Naive B cell (primary cell): ENCODE measurements at places on chromosomes 7 and 10. TPM values are rescaled to one million over a fixed set of nuclear protein-coding genes. Genes with fewer than 3 reads are reported as not detected.

- peaks cover 24% of the 10 kb centered on the region for H3K4me1 ChIP-seq
- peaks cover 44% of the 10 kb centered on the region for H3K27me3 ChIP-seq
- H3K4me3 ChIP-seq = no peak overlapping the region
These were observed 13.1 kb downstream of the LZTS2 start for GRCh38 chr10:101012525-101013364.

SLC26A5 gene
- not detected for polyA plus RNA-seq

GRCh38 chr10:57699944-57700343, 567.8 kb downstream of the IPMK start:
- no peaks in the 10 kb centered on the region for H3K4me1 ChIP-seq
- no peaks in the 10 kb centered on the region for H3K36me3 ChIP-seq
- no peak for DNase-seq
- H3K27me3 ChIP-seq = no peaks in the 10 kb centered on the region

- H3K36me3 ChIP-seq = no peaks in the 10 kb centered on the region
- H3K27me3 ChIP-seq = no peaks in the 10 kb centered on the region
These were observed 122.3 kb downstream of the ADCY1 start for GRCh38 chr7:45696476-45696875.

LRRC18 gene
- 2.0 TPM for polyA plus RNA-seq

GRCh38 chr7:143269251-143269650, 6.0 kb downstream of the GSTK1 start:
- no peaks in the 10 kb centered on the region for H3K27me3 ChIP-seq
- peaks cover 16% of the 10 kb centered on the region for H3K4me1 ChIP-seq
- no peak overlapping the region for H3K4me3 ChIP-seq

HOXA3 gene
- not detected for polyA plus RNA-seq

GRCh38 chr7:48708635-48709034, 215.7 kb upstream of the CDC14C start:
- H3K4me1 ChIP-seq = no peaks in the 10 kb centered on the region
- DNase-seq = no peak
- no peaks in the 10 kb centered on the region for H3K36me3 ChIP-seq

NYAP1 gene
- polyA plus RNA-seq = not detected

- DNase-seq = no peak
- H3K4me1 ChIP-seq = peaks cover 43% of the 10 kb centered on the region
- no peaks in the 10 kb centered on the region for H3K27me3 ChIP-seq
- peak overlapping the region; percentile 91 for H3K27ac ChIP-seq
- H3K36me3 ChIP-seq = no peaks in the 10 kb centered on the region
These were observed 5.1 kb downstream of the SH2D4B start for GRCh38 chr10:80542652-80543318.

- no peak for DNase-seq
- no peak overlapping the region for H3K27ac ChIP-seq
- no peak overlapping the region for H3K4me3 ChIP-seq
- H3K4me1 ChIP-seq = peaks cover 9% of the 10 kb centered on the region
- no peaks in the 10 kb centered on the region for H3K27me3 ChIP-seq
These were observed 74.2 kb downstream of the MGMT start for GRCh38 chr10:129541200-129541599.

DNA sequence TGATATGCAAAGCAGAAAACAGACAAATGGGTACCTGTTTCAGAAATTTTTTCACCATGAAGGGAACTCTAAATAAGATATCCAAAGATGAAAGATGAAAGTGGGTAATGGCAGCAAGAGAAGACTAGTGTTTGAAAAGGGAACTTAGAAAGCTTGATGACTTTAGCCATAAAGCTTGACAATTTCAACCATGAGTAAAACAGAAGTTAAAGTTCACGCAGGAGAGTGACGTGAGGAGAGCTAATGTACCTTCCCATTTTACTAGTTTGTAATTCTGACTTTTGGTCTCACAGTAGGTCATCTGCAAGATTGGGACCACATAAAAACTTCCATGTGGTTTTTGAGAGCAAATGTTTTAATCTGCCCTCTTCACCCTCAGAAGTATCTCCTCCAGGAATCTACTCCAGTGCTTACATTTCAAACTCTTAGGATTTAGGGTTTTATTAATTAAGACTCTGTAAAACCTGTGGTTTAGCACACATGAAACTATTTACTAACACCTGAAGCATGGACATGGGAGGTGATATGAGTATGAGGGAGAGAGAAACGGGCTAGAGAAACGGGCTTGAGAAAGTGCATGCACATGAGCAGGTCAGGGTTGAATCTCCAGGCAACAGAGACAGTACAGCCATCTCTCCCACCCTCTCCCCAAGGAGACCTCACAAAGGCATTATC, 24.4 kb upstream of the GIMAP2 start:
- H3K27me3 ChIP-seq = no peaks in the 10 kb centered on the region
- no peak overlapping the region for H3K4me3 ChIP-seq
- no peak for DNase-seq

HMX3 gene
- polyA plus RNA-seq = not detected

CDHR3 gene
- polyA plus RNA-seq = 16.0 TPM

DNA sequence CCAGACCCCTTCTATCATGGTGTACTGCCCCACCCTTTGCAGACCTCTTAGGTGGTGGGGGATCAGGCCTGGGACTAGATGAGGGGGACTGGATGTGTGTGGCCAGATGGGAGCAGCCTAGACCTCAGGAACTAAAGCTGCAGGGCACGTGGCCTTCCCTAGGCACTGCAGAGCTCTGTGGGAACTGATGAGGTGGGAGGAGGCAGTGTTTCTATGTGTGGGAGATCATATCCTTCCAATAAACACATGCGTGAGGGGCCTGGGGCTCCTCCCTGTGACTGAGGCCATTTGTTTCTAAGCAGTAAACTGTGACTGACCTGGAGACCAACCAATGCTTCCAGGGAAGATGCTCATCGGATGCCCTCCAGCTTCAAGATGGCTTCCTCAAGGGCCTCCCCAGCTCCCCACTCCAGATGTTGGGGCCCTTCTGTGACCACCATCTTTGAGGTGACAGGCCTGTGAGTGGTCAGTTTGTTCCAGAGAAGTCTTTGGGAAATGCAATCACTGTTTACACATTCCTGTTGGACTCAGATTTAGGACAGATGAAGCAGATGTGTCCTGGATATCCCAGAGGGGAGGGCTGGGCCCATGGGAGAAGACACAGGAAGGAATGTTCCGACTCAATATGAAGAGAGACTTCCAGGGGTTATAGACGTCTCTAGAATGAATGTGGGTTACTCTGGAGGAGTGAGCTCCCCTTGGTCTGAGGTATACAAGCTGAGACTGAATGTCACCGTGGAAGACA, 23.6 kb upstream of the ZCCHC24 start:
- peak overlapping the region; percentile 27 for H3K27ac ChIP-seq
- no peaks in the 10 kb centered on the region for H3K36me3 ChIP-seq
- H3K4me3 ChIP-seq = no peak overlapping the region

DNA sequence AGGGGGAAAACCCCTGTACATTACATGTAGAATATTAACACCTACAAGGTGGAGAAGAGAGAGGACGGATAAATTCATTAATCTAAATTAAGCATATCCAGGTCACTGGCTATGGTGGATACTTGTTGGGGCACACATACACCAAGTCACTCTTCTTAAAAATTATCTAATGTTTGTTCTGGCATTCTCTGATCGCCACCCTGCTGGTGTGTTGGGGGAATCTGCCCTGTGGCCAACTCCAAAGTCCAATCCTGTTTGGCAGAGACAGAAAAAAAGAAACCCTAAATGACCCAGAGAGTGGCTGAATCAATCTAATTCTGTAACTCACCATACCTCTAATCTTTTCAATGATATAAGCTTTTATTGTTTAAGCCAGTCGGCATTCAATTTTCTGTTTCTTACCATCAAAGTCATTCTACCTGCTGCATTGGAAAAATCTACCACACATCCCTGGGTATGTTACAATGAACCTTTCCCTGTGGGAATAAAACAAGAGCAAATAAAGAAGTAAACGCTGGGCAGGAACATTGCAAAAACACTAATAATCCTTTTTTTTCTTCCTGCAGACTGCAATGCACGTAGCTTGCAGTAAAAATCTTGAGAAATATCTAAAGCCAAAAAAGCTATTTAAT, 34.2 kb downstream of the ELMO1 start:
- DNase-seq = no peak
- H3K27me3 ChIP-seq = no peaks in the 10 kb centered on the region
- no peak overlapping the region for H3K27ac ChIP-seq
- H3K4me1 ChIP-seq = peaks cover 50% of the 10 kb centered on the region
- no peaks in the 10 kb centered on the region for H3K36me3 ChIP-seq

GRCh38 chr7:130486114-130486953, 5.6 kb upstream of the MEST start:
- peaks cover 51% of the 10 kb centered on the region for H3K27me3 ChIP-seq
- peak; percentile 53 for DNase-seq
- H3K4me1 ChIP-seq = peaks cover 29% of the 10 kb centered on the region
- H3K27ac ChIP-seq = peak overlapping the region; percentile 64

- no peak overlapping the region for H3K4me3 ChIP-seq
- H3K27me3 ChIP-seq = no peaks in the 10 kb centered on the region
- DNase-seq = no peak
These were observed 81.3 kb upstream of the ZNF438 start for GRCh38 chr10:31112961-31113360.

- peaks cover 8% of the 10 kb centered on the region for H3K36me3 ChIP-seq
- no peak overlapping the region for H3K4me3 ChIP-seq
- no peaks in the 10 kb centered on the region for H3K27me3 ChIP-seq
These were observed 3.1 kb upstream of the INPP5A start for GRCh38 chr10:132534391-132535064.

DNA sequence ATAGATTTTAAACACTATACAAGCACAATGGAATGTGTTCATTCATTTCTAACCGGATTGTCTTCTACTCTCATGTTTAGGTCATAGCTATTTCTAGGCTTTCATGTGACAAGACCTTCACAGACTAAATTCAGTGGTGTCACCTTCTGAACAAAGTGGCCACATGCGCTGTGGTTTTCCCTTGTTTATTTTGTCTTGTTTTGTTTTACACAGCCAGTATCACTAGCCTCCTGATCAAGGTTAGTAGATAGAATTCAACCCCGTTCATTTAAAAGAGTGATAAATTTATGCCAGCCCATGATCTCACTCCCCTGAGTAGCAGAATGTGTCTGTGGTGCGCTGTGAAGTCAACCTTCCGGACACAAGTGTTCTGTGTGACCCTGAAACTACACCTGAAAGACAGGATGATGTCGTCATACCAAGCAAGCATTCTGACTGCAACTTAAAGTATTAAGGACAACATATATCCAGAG, 209.1 kb downstream of the CREB5 start:
- H3K4me1 ChIP-seq = peaks cover 2% of the 10 kb centered on the region
- no peaks in the 10 kb centered on the region for H3K27me3 ChIP-seq
- no peak overlapping the region for H3K4me3 ChIP-seq
- H3K36me3 ChIP-seq = no peaks in the 10 kb centered on the region
- H3K27ac ChIP-seq = no peak overlapping the region

DNA sequence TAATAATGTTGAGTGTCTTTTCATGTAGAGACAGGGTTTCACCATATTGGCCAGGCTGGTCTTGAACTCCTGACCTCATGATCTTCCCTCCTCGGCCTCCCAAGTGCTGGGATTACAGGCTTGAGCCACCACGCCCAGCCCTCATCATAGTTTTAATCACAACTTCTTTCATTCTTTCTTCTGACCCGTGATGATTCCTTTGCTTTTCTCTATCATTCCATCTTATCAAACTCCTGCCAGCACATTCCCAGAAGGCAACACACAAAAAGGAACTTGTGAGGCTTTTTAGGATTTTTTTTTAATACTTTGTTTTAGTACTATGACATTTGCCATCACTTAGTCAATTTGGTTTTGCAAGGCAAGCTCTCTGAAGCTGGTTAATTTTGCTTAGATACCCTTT, 77.5 kb upstream of the MEOX2 start:
- no peak overlapping the region for H3K4me3 ChIP-seq
- H3K27ac ChIP-seq = no peak overlapping the region

ZPBP gene
- polyA plus RNA-seq = not detected

SEC61G gene
- 173 TPM for polyA plus RNA-seq

DNA sequence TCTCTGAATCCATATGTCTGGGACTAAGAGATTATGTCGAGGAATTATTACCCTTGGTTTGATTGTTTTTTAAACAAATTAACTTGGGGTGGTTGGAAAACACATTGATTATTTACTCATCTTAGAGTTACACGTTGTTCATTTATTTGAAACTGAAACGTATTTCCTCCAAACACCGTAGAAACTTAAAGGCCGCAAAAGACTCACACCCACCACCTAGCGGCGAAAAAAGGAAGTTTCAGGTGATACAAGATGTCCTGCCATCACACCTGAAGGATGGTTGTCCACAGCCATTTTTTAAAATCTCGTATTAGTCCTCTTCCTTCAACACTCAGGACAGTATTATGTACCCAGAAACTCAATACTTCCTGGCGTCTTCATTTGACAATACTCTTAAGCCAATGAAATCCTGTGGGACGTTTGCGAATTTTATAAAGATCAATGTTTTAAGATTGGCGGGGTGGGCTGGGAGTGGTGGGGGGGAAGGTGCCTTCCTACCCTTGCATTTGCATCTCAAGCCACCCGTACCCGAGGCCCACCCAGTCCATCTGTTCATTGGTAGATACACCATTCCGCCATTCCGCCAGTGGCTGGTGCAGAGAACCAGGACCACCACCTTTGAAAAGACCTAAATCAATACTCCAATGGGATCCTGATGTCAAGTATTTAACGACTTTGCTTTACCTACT, 1.4 kb upstream of the LCOR start:
- peak; percentile 79 for DNase-seq
- H3K4me3 ChIP-seq = peak overlapping the region; percentile 94
- peaks cover 48% of the 10 kb centered on the region for H3K4me1 ChIP-seq

DNA sequence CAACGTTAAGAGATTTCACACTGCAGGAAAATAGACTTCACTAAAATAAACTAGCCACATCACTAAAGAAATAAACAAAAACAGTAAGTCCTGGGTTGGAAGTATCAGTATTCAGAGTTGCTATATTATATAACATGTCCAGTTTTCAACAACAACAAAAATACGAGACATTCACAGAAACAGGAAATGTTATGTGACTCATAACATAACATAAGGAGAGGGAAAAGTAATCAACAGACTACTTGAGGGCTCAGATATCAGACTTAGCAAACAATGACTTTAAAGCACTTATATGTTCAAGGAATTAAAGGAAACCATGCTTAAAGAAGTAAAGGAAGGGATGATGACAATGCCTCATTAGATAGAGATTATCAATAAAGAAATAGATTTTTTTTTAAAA, 73.5 kb upstream of the MKLN1 start:
- peaks cover 13% of the 10 kb centered on the region for H3K36me3 ChIP-seq
- H3K4me1 ChIP-seq = peaks cover 4% of the 10 kb centered on the region
- H3K27me3 ChIP-seq = peaks cover 19% of the 10 kb centered on the region
- no peak for DNase-seq
- H3K27ac ChIP-seq = no peak overlapping the region
- H3K4me3 ChIP-seq = no peak overlapping the region

GRCh38 chr7:7216279-7216678, 33.9 kb downstream of the C1GALT1 start:
- peak overlapping the region; percentile 58 for H3K27ac ChIP-seq
- H3K4me1 ChIP-seq = peaks cover 37% of the 10 kb centered on the region
- H3K27me3 ChIP-seq = no peaks in the 10 kb centered on the region

- no peak for DNase-seq
- H3K27me3 ChIP-seq = peaks cover 74% of the 10 kb centered on the region
- peaks cover 48% of the 10 kb centered on the region for H3K4me1 ChIP-seq
- H3K27ac ChIP-seq = no peak overlapping the region
- no peak overlapping the region for H3K4me3 ChIP-seq
These were observed 100.3 kb downstream of the CTBP2 start for GRCh38 chr10:125060026-125060425.
